Heart right ventricle (tissue), 16 donors: ENCODE measurements at places on chromosomes 2 and 18. TPM values are rescaled to one million over a fixed set of nuclear protein-coding genes. Genes with fewer than 3 reads are reported as not detected.

- H3K36me3 ChIP-seq = no peaks in the 10 kb centered on the region
- H3K4me1 ChIP-seq = no peaks in the 10 kb centered on the region
- H3K27me3 ChIP-seq = no peaks in the 10 kb centered on the region
- no peak for DNase-seq
Observed at GRCh38 chr18:79857082-79857671, 59.4 kb downstream of the KCNG2 start.

DNA sequence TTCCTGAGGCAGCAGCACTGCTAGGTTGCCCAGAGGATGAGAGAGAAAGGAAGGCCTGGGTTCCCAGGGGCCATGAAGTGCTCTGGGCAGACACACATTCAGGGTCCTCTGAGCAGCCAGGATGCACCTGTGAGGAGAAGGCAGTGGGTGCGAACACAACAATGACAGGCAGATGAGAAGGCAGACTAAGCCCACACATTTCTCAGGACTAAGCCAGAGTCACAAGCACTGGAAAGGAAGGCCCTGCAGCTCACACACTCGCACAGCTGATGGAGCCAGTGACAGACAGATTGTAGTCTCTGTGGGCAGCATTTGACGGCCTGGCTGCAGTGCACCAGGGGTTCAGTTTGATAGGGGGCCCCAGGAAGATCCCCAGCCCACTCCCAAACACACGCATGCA, 61.8 kb downstream of the ARHGEF4 start:
- H3K27ac ChIP-seq = no peak overlapping the region
- H3K27me3 ChIP-seq = peaks cover 12% of the 10 kb centered on the region
- no peaks in the 10 kb centered on the region for H3K4me1 ChIP-seq

The STK39 gene
- 17.4 TPM for total RNA-seq

GRCh38 chr2:165868211-165868610, 74.2 kb upstream of the GALNT3 start:
- H3K27me3 ChIP-seq = no peaks in the 10 kb centered on the region
- no peak overlapping the region for H3K27ac ChIP-seq
- peaks cover 30% of the 10 kb centered on the region for H3K36me3 ChIP-seq
- no peak overlapping the region for H3K4me3 ChIP-seq
- no peaks in the 10 kb centered on the region for H3K4me1 ChIP-seq

DNA sequence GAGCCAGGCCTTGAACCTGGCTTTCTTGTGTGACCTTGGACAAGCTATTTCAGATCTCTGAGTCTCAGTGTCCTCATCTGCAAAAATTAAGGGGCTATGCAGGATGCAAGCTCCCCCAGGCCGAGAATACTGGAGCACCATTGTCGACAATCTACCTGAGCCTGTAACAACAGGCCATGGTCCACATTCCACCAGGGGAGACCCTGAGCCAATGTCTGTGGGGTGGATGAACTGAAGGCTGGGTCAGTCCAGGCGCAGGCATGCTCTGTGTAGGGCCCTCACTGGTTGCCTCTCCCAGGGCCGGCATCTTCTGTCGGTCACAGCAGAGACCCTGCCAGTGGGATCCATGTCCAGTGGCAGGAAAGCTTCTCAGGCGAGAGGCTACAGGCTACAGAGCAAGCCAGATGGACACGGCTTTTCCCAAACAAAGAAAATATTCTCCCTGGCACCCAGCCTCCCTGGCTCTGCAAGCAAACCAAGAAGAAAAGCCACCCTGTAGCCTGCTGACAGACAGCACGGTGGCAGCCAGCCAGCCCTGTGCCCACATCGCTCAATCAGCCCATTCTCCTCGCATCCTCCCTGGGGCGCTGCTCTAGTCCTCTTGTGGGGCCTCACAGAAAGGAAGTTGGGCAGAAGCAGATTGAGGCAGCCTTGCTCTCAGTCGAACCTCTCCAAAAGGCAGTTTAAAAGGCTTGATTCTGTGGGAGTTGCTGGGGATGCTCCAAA, 48.7 kb upstream of the FZD7 start:
- no peaks in the 10 kb centered on the region for H3K27me3 ChIP-seq
- no peak overlapping the region for H3K27ac ChIP-seq
- H3K36me3 ChIP-seq = no peaks in the 10 kb centered on the region
- no peak for DNase-seq
- H3K4me1 ChIP-seq = no peaks in the 10 kb centered on the region

GRCh38 chr2:165839610-165840009, 45.6 kb upstream of the GALNT3 start:
- H3K27me3 ChIP-seq = no peaks in the 10 kb centered on the region
- no peak overlapping the region for H3K27ac ChIP-seq
- H3K4me1 ChIP-seq = no peaks in the 10 kb centered on the region
- no peak overlapping the region for H3K4me3 ChIP-seq

The CCL20 gene
- total RNA-seq = not detected

The RFX8 gene
- total RNA-seq = not detected

- no peaks in the 10 kb centered on the region for H3K36me3 ChIP-seq
- H3K4me3 ChIP-seq = no peak overlapping the region
- DNase-seq = no peak
Observed at GRCh38 chr2:31980674-31981356, 30.0 kb downstream of the MEMO1 start.

The ASB18 gene
- 10.1 TPM for total RNA-seq

DNA sequence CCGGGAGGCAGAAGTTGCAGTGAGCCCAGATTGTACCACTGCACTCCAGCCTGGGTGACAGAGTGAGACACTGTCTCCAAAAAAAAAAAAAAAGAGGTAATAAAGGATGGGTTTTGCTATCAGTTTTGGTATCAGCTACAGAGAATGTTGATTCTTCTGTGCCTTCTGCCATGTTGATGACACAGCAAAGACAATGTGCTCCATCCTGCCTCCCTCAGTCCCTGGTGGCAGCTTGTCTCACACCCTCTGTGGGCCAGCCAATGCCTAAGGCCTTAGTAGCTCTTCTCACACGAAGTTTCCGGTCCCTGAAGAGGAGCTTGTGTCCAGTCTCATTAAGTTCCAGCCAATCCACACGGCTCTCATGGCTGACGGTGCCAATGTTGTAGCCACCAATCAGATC, 17.6 kb downstream of the IFT172 start:
- H3K4me1 ChIP-seq = no peaks in the 10 kb centered on the region
- no peaks in the 10 kb centered on the region for H3K27me3 ChIP-seq
- H3K4me3 ChIP-seq = no peak overlapping the region
- no peak for DNase-seq
- H3K36me3 ChIP-seq = peaks cover 89% of the 10 kb centered on the region
- H3K27ac ChIP-seq = no peak overlapping the region

The IFIH1 gene
- total RNA-seq = 7.9 TPM

The ABCG8 gene
- total RNA-seq = not detected

- H3K36me3 ChIP-seq = no peaks in the 10 kb centered on the region
- DNase-seq = no peak
Observed at GRCh38 chr2:502831-503230, 174.4 kb downstream of the TMEM18 start.

The UCN gene
- total RNA-seq = 1.8 TPM

GRCh38 chr18:42654556-42654955, 460.9 kb downstream of the RIT2 start:
- H3K4me3 ChIP-seq = no peak overlapping the region
- H3K27me3 ChIP-seq = no peaks in the 10 kb centered on the region

DNA sequence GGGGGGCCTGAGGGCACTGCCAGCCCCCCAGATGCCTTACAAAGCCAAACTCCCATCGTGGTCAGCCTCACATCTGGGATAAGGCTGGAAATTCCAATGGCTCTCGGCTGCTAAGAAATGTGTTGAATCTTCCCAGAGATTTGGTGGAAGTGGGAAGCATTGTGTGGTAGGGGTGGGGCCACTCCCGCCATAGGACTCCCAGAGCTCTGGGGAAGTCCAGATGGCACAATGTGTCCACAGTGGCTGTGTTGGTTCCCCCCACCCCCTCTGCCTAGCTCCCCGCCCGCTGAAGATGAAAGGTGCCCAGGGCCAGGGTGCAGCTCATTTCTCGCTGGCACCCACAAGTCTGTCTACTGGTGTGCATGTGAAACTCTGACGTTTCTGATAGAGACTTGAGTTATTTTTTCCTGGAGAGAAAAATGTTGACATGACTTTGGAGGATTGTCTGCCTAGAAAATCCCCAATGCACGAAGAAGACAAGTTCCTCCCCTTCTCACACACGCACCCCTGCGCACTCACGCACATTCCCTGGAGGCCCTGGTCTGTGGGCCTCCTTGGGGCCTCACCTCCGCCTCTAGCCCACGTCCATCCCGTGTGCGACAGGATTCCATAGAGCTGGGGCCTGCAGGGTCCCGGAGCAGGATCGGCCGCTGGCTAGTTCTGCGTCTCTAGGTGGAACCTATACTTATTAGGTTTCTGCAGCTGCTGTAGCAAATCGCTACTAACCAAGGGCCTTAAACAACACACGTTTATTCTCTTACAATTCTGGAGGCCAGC, 199.1 kb downstream of the ZFP36L2 start:
- no peaks in the 10 kb centered on the region for H3K27me3 ChIP-seq
- no peaks in the 10 kb centered on the region for H3K36me3 ChIP-seq
- H3K27ac ChIP-seq = peak overlapping the region; percentile 21
- peaks cover 46% of the 10 kb centered on the region for H3K4me1 ChIP-seq

GRCh38 chr2:199596549-199596948, 138.8 kb upstream of the SATB2 start:
- H3K4me1 ChIP-seq = no peaks in the 10 kb centered on the region
- no peaks in the 10 kb centered on the region for H3K36me3 ChIP-seq
- DNase-seq = no peak
- no peaks in the 10 kb centered on the region for H3K27me3 ChIP-seq
- no peak overlapping the region for H3K27ac ChIP-seq

The TEKT4 gene
- 0.79 TPM for total RNA-seq

The CKAP2L gene
- total RNA-seq = 0.90 TPM

DNA sequence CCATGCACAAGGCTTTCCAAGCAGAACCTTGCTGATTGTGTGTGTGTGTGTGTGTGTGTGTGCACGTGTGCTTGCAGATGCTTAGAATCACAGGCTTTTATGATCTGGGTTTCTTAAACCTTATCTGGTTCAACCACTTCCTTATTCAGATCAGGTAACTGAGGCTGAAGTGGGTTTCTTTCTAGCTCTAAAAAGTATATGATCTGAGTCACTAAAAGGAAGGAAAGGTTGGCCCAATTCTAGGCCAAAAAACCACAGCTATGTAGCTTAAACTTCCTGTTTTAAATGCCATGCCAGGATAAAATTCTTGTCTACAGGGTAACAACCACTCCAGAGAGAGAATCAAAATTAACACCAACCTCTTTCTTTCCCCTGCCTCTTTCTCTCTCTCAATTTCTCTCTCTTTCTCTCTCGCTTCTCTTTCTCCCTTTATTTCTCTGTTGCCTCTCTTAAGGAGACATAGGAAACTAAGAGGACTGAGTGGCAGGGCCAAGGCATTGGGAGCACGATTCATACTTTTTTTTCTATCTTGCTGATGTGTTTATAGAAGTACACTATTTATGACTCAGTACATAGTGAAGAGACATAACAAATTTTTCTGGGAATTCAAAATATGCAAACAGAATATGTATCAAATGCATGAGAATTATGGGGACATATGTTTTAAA, 140.3 kb downstream of the TRIB2 start:
- peaks cover 16% of the 10 kb centered on the region for H3K4me1 ChIP-seq
- no peak for DNase-seq
- no peaks in the 10 kb centered on the region for H3K36me3 ChIP-seq
- no peak overlapping the region for H3K4me3 ChIP-seq
- peak overlapping the region; percentile 41 for H3K27ac ChIP-seq

The TET3 gene
- total RNA-seq = 2.9 TPM

DNA sequence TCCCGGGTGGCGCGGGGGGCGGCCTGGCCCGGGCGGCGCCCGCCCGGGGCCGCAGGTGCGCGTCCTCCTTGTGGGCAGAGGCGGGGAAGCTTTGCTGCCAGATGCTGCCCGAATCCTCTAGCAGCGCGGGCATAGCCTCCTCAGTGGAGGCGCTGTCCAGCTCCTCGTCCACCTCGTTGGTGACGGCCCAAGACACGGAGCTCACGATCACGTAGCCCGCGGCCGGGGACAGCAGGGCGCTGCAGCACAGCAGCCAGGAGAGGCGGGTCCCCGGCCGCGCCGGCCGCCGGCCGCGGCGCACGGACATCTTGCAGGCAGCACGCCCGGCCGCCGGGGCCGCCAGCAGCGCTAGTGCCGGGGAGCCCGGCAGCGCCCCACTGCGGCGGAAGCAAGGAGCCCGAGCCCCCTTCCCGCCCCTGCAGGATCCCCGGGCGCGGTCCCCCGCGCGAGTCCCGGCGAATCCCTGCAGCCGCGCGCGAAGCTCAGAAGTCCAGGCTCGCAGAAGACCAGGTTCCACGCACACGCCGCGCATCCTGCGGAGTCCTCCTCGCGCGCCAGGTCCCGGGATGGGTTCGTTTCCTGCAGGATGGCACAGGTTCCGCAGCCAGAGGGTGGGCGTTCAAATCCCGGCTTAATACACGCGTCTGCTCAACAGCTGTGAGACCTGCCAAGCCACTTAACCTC, at the start of gene CREG2:
CREG2 (minus strand) TSS at position 353 of the 684 bp plus-strand sequence; CDS start at position 307, 46 bp downstream.
- DNase-seq = peak; percentile 47
- H3K4me3 ChIP-seq = peak within 1 kb of the TSS; percentile 53
- no peak within 1 kb of the TSS for H3K27ac ChIP-seq
- H3K4me1 ChIP-seq = peaks cover 10% of the 10 kb centered on the region
- H3K36me3 ChIP-seq = no peaks in the 10 kb centered on the region

DNA sequence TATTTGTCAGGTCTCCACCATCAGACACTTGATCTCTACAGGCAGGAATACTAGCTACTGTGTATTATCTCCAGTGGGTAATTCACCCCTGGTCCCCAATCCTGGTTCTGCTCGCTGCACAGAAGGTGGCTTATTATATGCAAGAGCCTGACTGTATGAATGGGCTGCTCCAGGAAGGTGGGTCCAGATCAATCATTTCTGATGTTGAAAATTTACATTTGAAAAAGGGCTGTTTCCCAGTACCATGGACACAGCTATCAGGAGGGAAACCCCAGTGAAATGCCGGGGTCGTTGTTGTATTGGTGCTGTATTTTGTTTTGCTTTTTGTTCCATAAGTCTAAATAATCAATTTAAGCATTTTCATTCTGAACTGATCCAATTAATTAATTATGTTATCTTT, 367.6 kb downstream of the RND3 start:
- H3K27me3 ChIP-seq = no peaks in the 10 kb centered on the region
- no peaks in the 10 kb centered on the region for H3K36me3 ChIP-seq

DNA sequence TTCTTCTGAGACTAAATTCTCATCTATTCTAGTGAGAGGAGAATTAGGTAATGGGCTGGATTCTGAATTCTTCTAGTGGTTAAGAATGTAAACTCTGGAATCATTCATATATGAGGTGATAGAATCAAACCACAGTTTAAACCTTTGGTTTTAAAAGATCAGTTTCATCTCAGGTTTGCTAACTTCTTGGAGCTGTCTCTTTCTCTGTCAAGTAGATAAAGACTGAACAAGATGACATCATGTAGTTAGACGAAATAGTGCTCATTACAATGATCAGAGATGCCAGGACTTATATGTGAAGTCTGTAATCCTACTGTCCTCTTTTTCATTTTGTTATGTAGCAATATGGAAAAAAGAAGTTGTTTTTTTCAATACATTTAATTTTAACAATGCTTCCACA, 4.9 kb downstream of the CEBPZOS start:
- H3K36me3 ChIP-seq = no peaks in the 10 kb centered on the region
- no peaks in the 10 kb centered on the region for H3K27me3 ChIP-seq
- DNase-seq = no peak
- peaks cover 12% of the 10 kb centered on the region for H3K4me1 ChIP-seq
- no peak overlapping the region for H3K4me3 ChIP-seq
- no peak overlapping the region for H3K27ac ChIP-seq
